ENCODE measurements at places on chromosomes 16 and 17.

DNA sequence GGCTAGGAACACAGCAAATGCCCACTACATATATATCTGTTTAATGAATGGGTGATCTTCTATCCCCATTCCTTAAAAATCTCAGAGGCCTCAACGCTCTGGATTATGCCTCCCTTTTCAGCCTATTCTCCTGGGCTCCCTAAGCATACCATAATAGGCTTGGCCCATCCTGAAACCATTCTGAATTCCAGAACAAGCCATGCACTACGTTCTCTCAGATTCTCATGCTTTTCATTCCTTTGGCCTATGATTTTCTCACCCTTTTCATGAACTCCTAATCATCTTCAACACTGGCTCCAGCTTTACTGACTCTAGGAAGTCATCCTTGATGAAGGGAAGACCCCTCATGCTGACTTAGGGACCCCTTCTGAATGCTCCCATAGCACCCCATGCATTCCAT is 71.1 kb downstream of the RPGRIP1L start:
- no peak for DNase-seq

- DNase-seq: no peak
Observed at GRCh38 chr17:65696739-65697394, 135.4 kb upstream of the AXIN2 start.

GRCh38 chr17:59110973-59111372 is 4.3 kb upstream of the TRIM37 start:
- DNase-seq: no peak

- no peak for DNase-seq
Observed at GRCh38 chr17:49624896-49625295, 49.2 kb downstream of the NXPH3 start.

All from stimulated activated CD4-positive, alpha-beta T cell treated with anti-CD3 and anti-CD28 coated beads, Interleukin-12 subunit alpha, Interleukin-12 subunit beta, amount 100 ng/mL, for 4 hours (primary cell).